ENCODE measurements at places on chromosomes 11 and 22. TPM values are rescaled to one million over a fixed set of nuclear protein-coding genes. Genes with fewer than 3 reads are reported as not detected.

- no peak overlapping the region for H3K4me3 ChIP-seq
- DNase-seq, result no peak
- H3K36me3 ChIP-seq, result no peaks in the 10 kb centered on the region
- H3K27me3 ChIP-seq, result no peaks in the 10 kb centered on the region
- no peaks in the 10 kb centered on the region for H3K4me1 ChIP-seq
These were observed 50.5 kb upstream of the POU2AF2 start for GRCh38 chr11:111194860-111195568.

DNA sequence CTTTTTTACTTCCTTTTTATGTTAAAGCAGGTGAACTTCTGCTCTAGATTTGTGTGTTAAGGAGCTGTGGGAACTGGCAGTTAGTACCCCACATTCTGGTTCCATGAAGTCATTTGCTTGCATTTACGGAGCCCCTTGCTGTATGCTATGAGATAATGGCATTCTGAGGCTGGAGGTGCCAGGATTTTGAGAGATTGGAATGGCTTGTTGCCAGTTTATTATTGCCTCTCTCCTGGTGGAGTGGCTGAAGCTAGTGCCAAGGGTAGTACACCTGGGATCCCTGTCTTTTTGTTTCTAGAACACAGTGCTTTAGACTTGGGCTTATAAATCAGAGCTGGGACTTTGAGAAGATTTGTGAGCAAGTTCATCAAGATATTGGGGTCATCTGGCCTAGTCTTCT lies 73.8 kb downstream of the STIM1 start:
- no peaks in the 10 kb centered on the region for H3K36me3 ChIP-seq
- no peaks in the 10 kb centered on the region for H3K4me1 ChIP-seq
- H3K27me3 ChIP-seq, result no peaks in the 10 kb centered on the region
- no peak overlapping the region for H3K27ac ChIP-seq
- H3K4me3 ChIP-seq, result no peak overlapping the region

DNA sequence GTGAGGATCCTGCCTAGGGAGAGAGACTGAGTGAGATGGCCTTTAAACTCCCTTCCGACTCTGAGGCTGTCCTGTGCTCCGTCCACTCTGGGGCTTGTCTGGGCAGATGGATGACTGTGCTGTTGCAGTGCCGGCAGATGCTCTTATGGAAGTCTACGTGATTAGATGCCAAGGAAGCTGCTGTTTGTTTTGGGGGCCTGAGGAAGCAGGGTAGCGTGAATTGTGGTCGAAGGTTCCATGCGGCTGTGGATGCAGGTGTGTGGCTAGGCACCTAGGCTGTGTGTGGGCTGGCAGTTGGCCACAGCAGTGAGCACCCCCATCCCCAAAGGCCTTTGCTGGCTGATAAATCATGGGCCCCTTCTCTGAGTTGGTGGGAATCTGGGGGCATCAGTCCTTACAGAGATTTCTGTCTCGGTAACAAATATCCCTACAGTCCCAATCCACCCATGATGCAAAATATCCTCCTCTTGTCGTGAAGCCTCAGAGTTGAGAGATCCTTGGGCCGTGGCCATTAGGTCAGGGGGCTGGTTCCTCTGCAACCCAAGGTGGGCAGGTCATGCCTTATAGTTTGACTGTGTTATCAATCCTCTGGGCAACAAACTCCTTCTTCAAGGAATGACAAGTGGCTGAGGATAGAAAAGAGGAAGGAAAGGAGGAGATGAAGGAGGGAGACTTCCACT lies 31.2 kb downstream of the AMPD3 start:
- no peak overlapping the region for H3K27ac ChIP-seq
- H3K4me3 ChIP-seq, result no peak overlapping the region
- H3K4me1 ChIP-seq, result peaks cover 14% of the 10 kb centered on the region
- H3K27me3 ChIP-seq, result no peaks in the 10 kb centered on the region
- no peaks in the 10 kb centered on the region for H3K36me3 ChIP-seq

DNA sequence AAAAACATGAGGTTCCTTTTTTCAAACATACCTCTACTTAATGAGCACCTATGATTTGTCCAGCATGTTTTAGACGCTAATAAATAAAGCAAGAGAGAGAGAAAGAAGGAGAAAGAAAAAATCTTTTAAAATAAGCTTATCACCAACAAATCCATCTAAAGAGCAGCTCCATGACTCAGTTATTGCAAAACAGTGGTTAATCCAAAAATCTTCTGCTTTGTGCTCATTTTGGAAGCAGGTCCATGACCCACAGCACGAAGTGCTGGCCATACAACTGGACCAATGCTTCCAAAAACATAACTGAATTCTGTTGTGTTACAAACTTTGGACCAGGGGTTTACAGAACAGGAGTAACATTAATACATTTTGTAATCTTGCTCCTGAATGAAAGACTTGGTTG lies 696.6 kb downstream of the KCNA4 start:
- H3K4me3 ChIP-seq, result no peak overlapping the region
- H3K27me3 ChIP-seq, result no peaks in the 10 kb centered on the region
- no peak for DNase-seq

GRCh38 chr11:126387857-126388256 lies 32.4 kb downstream of the ST3GAL4 start:
- no peak for DNase-seq
- no peak overlapping the region for H3K4me3 ChIP-seq
- no peaks in the 10 kb centered on the region for H3K36me3 ChIP-seq
- no peaks in the 10 kb centered on the region for H3K27me3 ChIP-seq
- no peaks in the 10 kb centered on the region for H3K4me1 ChIP-seq

GRCh38 chr11:74322667-74323066 lies 11.2 kb upstream of the P4HA3 start:
- peak overlapping the region; percentile 87 for H3K27ac ChIP-seq
- no peak for DNase-seq
- peaks cover 70% of the 10 kb centered on the region for H3K4me1 ChIP-seq
- H3K4me3 ChIP-seq, result no peak overlapping the region
- no peaks in the 10 kb centered on the region for H3K27me3 ChIP-seq
- H3K36me3 ChIP-seq, result no peaks in the 10 kb centered on the region

GRCh38 chr11:13896981-13897353 lies 65.6 kb upstream of the SPON1 start:
- H3K27ac ChIP-seq, result no peak overlapping the region
- H3K4me3 ChIP-seq, result no peak overlapping the region
- no peaks in the 10 kb centered on the region for H3K4me1 ChIP-seq
- no peaks in the 10 kb centered on the region for H3K36me3 ChIP-seq
- H3K27me3 ChIP-seq, result no peaks in the 10 kb centered on the region

GRCh38 chr11:114653148-114653547 lies 25.2 kb upstream of the NXPE2 start:
- H3K27ac ChIP-seq, result no peak overlapping the region
- H3K36me3 ChIP-seq, result no peaks in the 10 kb centered on the region
- H3K4me1 ChIP-seq, result no peaks in the 10 kb centered on the region
- H3K27me3 ChIP-seq, result no peaks in the 10 kb centered on the region
- DNase-seq, result no peak
- H3K4me3 ChIP-seq, result no peak overlapping the region

GRCh38 chr11:96567176-96567575 lies 177.4 kb downstream of the JRKL start:
- no peak for DNase-seq
- no peak overlapping the region for H3K27ac ChIP-seq
- no peaks in the 10 kb centered on the region for H3K4me1 ChIP-seq
- H3K27me3 ChIP-seq, result no peaks in the 10 kb centered on the region
- H3K4me3 ChIP-seq, result no peak overlapping the region

Gene TPBGL
- total RNA-seq, result not detected

Gene C22orf31
- total RNA-seq, result not detected

Gene FGF19
- total RNA-seq, result not detected

Gene OR4C46
- total RNA-seq, result not detected

Gene GRAP2
- total RNA-seq, result not detected

Gene IGSF9B
- 0.15 TPM for total RNA-seq

Gene APOBEC3A
- not detected for total RNA-seq

Gene EHF
- not detected for total RNA-seq

Gene SLC25A45
- total RNA-seq, result 4.8 TPM
